ENCODE measurements at places on chromosomes 5 and 9.

DNA sequence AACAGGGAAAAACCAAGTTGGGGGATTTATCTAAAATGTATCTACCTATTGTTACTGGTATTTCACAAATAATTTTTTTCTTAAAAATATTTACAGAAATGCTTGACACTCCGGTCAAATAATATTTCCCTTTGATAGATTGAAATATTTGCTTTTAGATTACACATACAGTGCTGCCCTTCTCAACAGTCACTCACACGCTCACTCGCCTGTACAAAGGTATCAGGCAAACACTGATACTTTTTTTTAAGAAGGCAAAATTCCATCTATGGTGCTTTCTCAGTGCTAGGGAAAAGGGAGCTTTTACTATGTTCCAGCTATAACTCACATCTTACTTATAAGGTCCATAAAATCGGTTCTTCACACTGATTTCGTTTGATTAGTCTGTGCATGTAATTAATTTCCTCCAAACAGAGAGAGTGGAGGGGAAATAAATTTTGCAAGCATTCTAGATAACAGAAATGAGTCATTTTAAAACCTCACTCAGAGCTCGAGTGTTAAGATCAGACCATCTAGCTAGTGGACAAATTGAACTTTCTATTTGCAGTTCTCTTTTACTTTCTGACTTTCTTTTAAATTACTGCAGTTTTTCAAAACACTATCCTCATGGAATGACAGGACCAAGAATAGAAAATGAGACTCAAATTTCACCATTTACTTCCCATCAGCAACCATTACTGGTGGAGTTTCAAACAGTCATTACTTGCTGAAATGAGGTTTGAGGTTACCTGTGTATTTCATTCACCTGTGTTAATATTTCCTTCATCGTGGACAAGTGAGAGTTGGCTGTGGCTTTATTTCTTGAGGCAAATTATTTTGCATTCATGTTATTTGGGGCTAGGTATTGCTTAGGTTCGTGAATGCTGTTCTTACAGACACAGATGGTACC is 273.2 kb downstream of the RAB3C start:
- DNase-seq = no peak

DNA sequence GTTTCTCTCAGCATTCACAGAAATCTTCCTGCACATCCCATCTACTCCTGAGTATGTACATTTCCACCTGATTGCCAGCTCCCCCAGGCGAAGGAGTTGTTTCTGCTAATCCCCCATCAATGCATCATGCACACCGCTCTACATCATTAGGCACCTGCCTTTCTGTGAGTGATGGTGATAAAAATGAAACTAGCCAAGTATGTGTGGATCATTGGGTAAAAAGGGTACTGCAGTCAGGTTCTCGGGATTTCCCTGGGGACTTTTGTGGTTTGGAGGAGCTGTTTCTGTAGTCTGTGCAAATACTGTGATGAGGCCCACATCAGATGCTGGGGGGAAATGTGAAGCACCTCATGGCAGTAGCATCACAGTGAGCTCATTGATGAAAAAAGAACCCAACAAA is 30.4 kb downstream of the CAMK4 start:
- no peak for DNase-seq

GRCh38 chr5:51382521-51383130 is 622 bp upstream of the ISL1 start:
- no peak for DNase-seq

- DNase-seq = no peak
Observed at GRCh38 chr9:74960561-74960960, 7.8 kb upstream of the C9orf40 start.

GRCh38 chr5:83368835-83369234 is 102.7 kb upstream of the VCAN start:
- DNase-seq = no peak

DNA sequence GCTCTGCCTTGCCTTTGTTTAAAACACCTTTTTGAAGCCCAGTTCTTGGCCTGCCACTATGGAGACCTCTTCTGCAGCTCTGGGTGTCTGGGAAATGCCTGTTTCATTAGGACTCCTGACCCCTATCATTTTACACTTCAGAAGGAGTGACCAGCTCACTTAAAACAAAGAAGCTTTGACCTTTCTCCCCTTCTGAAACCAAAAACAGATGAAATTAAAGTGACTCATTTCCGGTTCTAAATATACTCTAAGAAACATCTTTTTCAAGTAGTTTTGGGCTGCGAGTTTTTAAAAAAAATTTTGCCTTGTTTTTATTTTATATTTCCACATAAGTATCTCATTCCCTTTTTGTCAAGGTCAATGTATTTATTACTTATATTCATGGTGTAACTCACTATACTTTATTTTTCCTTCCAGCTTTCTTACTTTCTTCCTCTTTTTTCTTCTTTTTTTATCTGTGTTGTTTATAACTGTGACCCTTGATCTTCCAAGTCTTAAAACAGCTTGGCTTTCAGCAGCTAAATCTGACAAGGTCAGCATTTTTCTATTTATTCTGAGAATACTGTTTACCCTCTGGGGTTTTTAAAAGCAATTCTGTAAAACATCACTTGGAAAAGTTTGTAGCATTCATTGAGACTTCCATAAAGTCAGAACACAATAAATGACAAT is 672.9 kb downstream of the NR2F1-AS1 start:
- no peak for DNase-seq

GRCh38 chr9:134029248-134030226 is 4.3 kb downstream of the BRD3OS start:
- DNase-seq = no peak

GRCh38 chr5:134545070-134545868 is 19.8 kb downstream of the JADE2 start:
- no peak for DNase-seq

DNA sequence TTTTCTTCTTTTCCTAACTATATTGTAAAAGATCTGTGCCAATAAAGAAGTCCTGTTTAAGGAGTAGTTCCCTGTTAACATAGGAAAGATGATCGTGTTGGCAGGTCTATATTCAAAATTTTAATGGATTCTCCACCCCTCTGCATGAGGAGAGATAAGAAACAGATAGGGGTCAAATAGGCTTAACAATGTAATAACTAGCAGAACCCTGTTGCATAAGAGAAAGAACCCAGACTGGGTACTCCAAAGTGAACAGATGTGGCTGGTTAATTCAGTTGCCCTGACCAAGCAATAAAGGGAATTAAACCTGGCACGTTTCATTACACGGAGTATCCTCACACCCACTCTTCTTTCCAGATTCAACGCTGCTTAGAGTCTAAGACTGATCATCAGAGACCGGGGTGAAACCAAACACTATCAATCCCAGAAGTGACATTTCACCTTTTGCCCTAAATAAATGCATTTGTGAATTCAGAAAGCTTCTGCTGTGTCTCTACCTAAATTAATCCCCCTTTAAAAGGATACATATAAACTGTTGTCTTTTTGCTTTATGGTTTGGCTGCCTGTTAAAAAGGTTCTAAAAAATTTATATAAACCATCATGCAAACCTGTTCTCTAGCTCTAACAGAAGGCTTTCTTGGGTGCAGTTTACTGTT is 1276.9 kb upstream of the WWC1 start:
- DNase-seq = peak; percentile 69

DNA sequence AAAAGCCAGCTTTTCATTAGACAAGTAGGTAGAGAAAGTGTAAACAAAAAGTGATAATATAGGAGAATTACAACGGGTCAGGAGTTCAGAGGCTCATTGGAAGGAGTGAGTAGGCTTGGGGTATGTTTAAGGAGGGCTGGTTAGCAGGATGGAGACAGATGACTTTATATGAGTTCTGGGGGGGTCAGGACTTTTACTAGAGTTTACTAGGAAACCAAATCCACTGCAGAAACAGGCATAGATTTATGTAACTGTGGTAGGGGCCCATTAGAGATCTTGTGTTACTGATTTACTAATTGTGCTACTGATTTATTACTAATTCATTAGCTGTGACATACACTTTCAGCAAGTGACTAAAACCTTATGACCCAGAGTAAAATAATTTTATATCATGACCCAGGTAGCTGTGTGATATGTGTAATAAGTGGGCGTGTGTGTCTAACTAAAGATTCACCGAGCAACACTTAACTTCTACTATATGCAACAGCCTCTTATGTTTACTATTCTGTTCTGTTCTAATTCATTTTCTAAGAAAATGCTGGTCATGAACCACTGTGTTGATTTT is 73.5 kb downstream of the IQGAP2 start:
- DNase-seq = no peak

- no peak for DNase-seq
Observed at GRCh38 chr9:108671794-108672193, 184.0 kb downstream of the ACTL7B start.

DNA sequence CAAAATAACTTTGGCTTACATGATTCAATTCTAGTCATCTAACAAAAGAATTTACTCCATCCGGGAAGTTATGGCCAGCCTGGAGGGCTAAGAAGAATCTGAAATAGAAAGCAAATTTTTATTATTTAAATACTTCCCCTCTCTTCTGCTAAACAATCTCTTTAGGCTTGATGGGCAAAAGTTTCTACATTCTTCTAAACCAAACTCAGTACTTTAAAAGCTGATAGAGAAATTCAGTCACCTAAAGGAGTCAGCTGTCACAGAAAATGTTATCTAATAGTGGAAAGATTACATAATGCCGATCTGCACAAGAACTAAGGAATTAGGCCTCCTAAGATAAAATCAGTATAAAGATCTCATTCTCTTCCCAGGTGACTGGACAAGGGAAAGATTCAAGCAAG is 32.4 kb downstream of the GNAQ start:
- no peak for DNase-seq

- DNase-seq = no peak
Observed at GRCh38 chr9:9917400-9917799, 695.4 kb downstream of the PTPRD start.

DNA sequence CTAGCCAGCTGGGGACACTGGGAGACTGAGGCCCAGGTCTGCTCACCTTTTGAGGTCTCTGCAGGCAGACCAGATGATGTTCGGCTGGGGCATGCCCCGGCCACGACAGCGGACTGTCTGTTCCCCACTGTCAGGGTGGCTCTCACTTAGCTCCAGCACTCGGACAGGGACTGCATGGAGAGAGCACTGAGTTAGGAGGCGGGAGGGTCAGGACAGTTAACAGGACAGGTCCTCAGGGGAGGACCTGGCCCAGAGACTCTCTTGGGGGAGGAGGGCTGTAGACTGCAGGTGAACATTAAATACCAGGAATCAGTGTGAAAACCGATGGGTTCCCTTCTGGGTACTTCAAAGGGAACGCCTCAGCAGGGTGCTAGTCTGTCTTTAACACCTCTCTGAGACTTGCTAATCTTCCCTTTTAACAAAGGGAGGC is 25.1 kb downstream of the PDGFRB start:
- DNase-seq = no peak

GRCh38 chr5:156774273-156774672 is 75.8 kb upstream of the PPP1R2B start:
- DNase-seq = peak; percentile 8

DNA sequence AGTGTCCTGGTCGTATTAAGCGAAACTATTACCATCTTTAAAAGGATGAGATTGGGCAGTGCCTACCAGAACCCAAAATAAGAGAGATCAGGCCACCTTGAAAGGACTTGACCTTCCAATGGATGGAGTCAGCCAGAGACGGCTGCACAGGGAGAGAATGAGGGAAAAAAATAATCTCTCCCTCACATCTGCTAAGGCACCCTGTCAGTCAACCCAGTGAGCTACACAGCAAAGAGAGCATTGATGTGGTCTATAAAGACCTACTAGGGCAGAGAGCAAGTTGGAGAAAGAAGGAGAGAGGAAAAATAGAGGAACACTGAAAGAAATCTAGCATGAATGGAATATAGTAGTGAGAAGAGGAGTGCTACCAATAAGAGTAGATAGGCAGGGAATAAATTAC is 68.0 kb upstream of the FTMT start:
- no peak for DNase-seq

DNA sequence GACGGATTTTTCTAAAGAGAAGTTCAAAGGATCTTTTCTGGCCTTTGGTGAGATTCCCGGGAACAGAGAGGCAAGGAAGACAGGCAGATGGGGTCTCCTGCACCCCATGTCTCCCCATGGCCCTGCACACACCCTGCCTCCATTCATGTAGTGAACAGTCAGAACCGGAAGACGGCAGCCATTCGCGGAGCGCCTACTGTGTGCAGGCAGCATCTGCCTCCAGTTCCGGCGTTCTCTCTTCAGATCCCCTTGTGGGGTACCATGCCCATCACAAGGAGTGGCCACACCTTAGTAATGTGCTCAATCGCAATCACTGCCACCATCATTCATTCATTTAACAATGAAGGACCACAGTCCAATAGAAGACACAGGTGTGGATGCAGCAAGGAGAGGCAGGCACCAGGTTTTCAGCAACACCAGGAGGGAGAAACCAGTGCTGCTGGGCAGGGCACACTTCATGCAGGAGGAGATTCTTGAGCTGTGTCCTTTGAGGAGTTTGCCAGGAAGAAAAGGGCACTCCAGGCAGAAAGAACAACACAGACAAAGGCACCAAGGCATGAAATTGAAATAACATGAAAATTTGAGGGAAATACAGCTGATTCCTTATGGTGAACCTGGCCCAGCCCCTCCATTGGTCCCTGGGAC is 171.5 kb upstream of the PHYKPL start:
- DNase-seq = no peak
